ENCODE measurements at places on chromosomes 7 and 10.
A peak's percentile ranks its signal among the peaks of the same experiment; 100 is the strongest.

DNA sequence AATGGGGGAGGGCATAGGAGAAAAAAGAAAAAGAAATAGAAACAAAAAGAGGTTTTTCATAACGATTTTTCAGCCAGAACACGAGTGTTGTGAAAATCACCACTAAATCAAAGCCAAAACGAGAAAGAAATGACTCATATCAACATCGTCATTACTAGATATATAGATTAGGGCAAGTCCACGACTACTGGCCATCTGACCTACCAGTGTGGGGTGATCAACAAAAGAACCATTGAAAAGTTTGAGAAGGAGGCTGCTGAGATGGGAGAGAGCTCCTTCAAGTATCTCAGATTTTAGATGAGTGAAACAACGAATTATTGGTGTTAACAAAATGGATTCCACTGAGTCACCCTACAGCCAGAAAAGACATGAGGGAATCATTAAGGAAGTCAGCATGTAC is 33.5 kb upstream of the ABCB5 start:
- no peak for DNase-seq

DNA sequence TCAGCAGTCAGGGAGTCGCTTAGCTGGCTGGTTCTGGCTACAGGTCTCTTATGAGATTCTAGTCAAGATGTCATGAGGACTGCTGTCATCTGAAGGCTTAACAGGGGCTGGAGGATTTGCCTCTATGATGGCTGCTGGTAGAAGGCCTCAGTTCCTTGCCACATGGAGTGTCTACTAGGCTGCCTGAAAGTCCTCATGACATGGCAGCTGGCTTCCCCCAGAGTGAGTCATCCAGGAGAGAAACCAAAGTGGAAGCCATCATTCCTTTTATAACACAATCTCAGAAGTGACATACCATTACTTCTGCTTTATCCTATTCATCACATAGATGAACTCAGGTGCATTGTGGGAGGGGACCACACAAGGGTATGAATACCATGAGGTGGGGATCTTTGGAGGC is 75.1 kb downstream of the EXOC6 start:
- DNase-seq: no peak

DNA sequence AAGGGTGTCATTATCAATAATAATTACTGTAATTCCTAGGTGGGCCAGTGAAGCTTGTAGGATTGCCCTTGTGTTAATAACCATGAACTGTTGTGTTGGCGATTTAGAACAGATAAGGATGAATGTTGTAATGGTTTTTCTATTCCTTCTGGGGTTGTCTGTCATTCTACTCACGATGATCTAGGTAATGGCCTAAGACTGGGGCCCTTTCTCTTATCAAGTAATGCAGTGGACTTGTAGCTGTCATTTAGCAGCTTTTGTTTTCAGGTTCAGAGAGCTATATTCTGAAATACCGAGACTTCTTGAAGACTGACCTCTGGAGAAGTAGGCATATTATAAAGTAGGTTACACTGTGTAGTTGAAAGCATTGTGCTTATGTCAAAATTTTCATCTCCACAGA is 110.2 kb downstream of the TAF3 start:
- no peak for DNase-seq

- no peak for DNase-seq
Measured at GRCh38 chr7:7173956-7174632, 8.2 kb upstream of the C1GALT1 start.

DNA sequence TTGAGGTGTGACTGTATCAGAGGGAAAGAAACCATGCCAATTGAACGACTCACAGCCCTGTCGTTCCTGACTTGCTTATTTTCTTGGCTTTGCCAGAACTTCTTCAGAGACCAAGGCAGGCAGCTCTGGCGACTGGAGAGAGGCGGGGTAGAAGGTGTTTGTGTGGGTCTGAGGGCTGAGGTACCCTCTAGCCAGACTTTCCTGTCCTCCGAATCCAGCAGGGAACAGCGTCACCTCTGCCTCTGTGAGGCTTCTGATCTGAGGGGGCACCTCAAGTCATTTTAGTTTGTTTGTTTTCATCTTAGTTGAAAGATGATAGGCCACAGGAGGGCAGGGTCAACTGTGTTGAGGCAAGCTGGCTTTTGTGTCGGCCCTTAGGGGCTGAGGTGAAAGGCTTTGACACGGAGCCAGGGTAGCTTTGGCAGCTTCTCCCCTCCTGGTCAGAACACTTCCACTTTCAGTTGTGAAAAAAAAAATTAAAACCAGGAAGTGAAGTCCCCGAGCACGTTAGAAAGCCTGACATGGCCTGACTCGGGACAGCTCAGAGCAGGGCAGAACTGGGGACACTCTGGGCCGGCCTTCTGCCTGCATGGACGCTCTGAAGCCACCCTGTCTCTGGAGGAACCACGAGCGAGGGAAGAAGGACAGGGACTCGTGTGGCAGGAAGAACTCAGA is 1.9 kb downstream of the ACSL5 start:
- DNase-seq: peak; percentile 56

DNA sequence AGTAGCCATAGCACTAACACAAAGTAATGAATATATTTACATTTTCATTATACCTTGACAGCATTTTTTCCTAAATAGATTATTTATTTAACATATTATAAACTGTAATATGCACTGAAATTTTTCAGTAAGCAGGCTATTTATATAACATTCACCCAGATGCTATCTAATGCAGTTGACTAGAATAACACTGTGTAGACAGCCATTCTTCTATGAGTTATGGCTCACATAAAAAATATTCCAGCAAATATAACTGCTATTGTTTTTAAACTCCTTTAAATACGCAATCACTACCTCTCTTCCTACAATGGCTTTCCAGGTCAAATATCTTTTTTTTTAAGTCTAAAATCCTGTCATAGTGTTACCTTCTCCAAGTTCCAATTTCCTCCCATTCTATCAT is 21.6 kb downstream of the TPK1 start:
- no peak for DNase-seq

DNA sequence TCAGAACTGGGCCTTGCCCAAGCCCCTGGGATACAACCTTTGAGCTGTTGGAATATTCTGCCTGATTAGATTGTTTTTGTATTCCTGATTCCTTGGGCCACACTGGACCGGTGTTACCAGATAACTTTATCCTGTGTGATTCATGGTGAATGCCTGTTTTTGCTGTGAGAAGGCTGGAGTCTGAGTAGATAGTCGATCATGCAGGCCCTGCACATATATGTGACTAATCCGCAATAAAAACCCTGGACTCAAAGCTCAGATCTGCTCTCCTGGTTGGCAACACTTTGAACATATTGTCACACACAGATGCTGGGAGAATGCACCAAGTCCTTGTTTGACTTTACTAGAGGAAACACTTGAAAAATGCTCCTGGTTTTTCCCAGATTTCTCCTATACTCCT is 183.9 kb upstream of the MBL2 start:
- DNase-seq: no peak

- DNase-seq: no peak
Measured at GRCh38 chr10:60359066-60359465, 30.6 kb downstream of the ANK3 start.

DNA sequence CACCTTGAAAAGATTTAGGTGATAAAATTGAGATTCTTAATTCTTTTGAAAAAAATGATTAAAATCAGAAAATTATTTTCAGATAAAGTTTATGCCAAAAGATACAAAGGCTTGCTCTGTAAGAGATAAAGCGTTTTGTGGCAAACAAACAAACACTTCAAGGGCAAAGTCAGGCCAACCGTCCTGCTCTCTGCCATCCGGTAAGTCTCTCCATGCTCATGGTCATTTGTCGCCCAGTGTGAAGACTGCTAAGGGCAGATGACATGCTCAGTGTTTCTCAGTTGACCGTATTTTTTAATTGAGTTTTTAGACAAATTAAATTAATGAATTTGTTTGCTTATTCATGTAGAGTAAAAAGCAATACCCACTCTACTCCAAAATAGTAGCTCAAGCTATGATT is 60.0 kb downstream of the PTPRE start:
- DNase-seq: no peak

DNA sequence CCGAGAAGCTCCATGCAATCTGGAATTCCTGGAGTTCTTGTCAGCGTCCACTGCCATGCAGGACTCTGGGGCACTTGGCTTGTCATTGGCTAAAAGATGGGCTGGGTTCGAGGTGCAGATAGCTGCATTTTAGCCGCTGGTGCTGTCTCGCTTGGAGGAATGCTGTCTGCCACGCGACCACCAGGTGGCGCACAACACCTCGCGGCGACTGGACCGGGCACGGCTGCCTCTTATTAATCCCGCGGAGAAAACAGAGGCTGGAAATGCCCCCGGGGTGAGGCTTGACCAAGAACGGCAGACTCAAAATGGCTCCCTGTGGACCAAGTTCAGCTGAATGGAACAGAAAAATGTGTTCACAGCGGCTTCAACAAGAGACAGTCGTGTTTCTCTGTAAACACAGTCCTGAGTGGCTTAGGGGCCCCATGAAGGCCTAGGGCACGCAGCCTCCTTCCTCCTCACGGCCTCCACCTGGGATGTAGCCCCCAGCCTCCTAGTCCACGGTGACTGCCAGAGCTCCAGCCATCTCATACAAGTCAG is 46.2 kb downstream of the AOC1 start:
- peak; percentile 62 for DNase-seq

GRCh38 chr7:101882005-101882421 is 64.6 kb downstream of the CUX1 start:
- no peak for DNase-seq

- no peak for DNase-seq
Measured at GRCh38 chr7:151238924-151239836, 6.9 kb downstream of the CHPF2 start.

DNA sequence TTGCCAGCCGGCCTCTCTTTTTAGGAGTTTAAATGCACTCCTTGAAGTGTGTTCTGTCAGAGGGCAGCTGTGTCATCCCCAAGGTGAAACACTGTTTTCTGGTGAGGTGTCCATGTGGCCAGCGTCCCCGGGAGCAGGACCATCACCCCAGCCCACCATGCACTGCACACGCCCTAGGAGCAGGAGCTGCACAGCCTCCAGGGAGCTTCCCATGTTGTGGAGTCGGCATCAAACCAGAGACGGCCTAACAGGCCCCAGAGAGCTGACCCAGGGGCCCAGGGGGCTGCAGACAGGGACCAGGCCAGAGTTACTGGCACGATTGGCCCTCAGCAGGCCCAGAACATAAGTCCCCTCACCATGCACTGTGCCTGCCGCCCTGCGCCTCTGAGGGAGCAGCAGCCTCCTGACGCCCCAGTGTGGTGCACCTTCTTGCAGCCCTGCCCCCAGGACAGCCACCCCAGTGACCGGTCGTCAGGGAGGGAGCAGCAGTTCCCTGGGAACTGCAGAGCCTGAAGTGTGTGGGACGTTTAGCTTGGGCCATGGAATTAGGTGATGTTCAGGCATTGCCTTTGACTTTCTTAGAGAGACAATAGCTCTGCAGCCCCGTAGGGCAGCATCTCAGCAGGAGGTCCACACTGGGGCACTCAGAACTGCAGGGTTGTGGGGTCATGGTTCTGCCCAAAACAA is 97.9 kb downstream of the NKX6-2 start:
- DNase-seq: no peak

DNA sequence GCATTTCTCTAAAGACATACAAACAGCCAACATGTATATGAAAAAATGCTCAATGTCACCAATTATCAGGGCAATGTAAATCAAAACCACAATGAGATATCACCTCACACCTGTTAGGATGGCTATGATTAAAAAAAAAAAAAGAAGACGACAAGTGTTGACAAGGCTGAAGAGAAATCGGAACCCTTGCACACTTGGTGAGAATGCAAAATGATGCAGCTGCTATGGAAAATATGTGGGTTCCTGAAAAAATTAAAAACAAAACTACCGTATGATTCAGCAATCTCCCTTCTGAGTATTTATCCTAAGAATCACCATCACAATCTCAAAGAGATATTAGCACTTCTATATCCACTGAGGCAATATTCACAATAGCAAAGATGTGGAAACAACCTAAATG is 11.3 kb downstream of the LMBR1 start:
- no peak for DNase-seq

DNA sequence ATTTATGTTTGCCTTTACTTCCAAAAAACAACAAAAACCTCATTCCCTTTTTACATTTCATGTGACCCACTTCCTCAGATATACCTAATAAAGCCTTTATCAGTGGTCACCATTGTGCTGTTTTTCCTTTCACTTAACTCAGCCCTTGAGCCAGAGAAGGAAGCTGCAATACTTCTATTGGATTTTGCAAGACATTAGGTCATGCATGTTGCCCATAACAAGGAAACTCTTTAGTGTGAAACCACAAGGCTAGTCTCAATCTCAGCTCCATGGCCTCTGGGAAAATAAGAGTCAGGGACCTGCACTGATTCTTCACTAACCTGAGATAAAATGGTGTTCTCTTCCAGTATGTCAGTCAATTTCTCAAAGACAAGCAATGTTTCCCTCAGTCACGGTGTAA is 27.8 kb downstream of the STEAP4 start:
- no peak for DNase-seq

GRCh38 chr7:50293509-50294179 is 10.9 kb upstream of the IKZF1 start:
- no peak for DNase-seq

DNA sequence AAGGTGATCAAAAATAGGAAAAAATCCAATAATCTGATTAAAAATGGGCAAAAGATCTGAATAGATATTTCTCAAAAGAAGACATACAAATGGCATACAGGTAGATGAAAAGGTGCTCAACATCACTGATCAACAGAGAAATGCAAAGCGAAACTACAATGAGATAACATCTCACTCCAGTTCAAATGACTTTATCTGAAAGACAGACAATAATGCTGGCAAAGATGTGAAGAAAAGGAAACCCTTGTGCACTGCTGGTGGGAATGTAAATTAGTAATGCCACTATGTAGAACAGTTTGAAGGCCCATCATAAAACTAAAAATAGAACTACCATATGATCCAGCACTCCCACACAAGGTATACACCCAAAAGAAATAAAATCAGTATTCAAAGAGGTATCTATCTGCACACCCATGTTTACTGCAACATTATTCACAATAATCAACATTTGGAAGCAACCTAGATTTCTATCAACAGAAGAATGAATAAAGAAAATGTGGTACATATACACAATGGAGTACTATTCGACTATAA is 85.0 kb downstream of the LRRN3 start:
- no peak for DNase-seq

- no peak for DNase-seq
Measured at GRCh38 chr7:151999424-152000090, 25.9 kb upstream of the GALNT11 start.

DNA sequence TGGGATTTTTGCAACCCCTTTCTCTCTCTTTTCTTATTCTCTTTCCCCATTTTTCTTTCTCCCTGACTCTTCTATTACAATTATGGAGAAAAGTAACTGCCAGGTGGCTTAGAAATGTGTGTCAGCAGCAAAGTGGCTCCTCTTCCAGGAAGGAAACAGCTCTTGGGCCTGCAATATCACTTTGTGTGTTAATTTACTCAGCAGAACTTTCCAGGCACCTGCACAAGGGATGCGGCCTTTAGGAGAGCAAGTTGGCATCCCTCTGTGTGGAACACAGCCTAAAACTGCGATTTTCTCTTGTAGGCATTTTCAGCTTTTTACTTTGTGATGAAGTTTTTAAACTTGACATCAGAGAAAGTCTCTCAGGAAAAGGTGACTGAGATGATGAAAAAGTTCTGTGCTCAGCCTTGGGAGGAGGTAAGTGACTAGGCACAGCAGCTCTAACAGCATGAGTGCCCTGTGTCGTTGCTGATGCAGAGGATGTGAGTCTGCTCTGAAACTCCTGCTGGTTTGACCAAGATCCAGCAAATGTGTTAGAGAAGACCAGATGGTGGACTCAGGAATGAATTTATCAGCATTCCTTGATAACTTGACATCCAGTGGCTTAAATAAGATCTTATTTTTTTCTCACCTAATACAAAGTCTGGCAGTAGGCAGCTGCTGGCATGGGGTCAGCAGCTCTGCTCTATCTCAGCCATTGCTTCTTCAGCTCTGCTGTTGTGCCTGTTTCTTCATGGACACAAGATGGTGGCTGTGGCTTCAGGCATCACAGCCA is 47.4 kb upstream of the CC2D2B start:
- no peak for DNase-seq

- DNase-seq: no peak
Measured at GRCh38 chr7:22618528-22618927, 108.5 kb upstream of the IL6 start.
